Colonic mucosa (tissue), 4 donors: ENCODE measurements at places on chromosomes 3 and 15. TPM values are rescaled to one million over a fixed set of nuclear protein-coding genes. Genes with fewer than 3 reads are reported as not detected.

DNA sequence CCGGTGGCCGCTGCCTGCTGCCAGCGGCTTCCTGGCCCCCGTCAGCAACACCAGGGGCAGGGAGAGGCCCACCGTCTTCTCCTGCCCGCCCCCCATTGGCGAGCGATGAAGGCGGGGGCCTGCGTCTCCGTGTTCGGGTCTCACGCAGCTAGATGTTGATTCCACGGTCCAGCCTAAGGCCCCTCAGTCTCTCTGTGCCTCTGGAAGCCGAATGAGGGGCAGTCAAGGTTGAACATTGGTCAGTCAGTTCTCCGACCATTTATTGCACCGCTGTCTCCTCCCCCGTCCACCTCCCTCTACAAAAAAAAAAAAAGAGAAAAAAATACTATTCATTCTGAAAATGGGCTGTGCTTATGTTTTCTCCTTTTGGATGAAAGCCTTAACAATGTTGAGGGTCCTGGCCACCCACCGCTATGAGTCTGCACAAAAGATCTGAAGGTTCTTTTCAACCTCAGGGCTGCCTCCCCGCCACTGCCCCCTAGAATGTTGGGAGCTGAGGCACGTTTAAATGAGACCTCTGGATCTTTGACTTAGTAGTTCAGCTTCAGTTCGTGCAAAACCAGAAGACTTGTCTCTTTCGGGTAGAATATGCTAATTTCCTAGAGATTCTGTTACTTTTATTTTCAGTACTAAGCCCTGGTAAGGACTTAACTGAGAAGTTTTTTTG, 736 bp downstream of the IREB2 start:
- no peak for DNase-seq

DNA sequence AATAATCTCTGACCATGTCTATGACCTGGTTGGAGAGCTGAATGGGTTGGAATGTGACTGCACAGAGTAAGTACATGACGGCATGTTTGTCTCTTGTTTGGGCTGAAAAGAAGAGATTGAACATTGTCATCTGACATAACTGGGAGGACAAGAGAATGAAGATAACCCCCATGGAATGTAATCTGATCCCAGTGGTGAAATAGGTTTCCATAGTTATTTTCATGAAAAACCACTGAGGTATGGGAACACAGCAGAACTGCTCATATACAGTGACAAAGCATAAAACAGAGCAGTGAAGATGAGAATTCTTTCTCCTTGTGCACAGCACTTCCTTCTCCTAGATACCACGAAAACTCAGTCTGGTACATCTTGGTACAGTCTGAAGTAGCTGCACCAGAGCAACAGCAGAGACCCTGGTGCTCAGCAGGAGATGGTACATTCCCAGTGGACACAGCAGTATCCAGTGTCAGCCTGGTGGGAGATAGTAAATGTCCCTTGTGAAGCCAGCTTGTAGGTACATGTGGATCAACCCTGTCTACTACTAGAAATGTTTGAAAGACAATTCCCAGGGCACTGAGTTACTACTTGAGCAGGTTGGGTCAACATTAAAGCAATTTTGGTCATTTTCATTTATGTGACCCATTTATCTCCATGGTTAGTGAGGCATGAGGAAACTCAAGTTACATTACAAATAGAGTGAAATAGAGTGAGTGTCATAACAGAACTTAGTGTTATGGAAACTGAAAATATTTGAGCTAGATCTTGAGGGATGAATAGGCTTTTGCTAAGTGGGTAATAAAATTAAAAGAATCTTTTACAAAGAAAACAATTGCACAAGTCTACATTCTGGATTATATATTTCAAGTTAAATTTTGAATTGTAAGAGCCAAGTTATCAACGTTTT, 178.3 kb downstream of the SUCNR1 start:
- no peak for DNase-seq

Gene LNP1
- total RNA-seq = 0.74 TPM

DNA sequence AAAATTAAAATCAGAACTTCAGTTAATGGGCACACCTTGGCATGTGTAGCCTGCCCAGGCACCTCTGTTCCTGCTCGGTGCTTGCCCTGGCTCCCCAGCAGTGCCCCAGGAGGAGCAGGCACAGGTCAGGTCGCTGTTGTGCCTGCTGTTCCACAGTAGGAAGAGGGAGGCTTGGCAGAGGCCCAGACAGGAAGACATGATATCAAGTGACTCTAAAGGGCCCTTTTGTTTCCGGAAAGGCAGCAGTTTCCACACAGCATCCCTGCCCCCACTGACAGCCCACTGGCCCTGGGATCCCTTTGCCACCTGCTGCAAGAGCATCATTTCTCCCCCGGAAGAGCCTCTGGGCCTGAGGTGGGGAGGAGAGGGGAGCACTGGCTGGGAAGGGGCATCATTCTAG, 40.5 kb upstream of the HES1 start:
- peak; percentile 83 for DNase-seq
